ENCODE measurements at places on chromosomes 7 and 10.

GRCh38 chr7:37988721-37989650 lies 68.5 kb downstream of the EPDR1 start:
- DNase-seq, result no peak

- no peak for DNase-seq
Observed at GRCh38 chr10:76436981-76437380, 1005.6 kb downstream of the LRMDA start.

DNA sequence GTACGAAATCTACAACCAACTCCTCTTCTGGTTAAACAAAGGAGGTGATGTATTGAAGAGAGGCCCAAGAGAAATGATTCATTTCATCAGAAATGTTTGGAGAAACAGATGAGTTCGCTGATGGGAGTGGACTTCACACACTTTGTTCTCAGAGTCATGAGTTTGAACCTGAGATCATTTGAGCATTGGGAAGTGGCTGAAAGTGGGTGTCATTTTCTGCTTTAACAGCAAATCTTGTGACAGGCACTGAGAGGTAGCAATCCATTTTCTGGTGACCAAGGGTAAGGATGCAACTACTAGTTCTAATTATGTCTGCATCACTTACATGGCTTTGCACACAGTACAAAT lies 51.4 kb downstream of the RBM20 start:
- no peak for DNase-seq

GRCh38 chr10:73634421-73634820 lies 6.9 kb downstream of the MYOZ1 start:
- no peak for DNase-seq

DNA sequence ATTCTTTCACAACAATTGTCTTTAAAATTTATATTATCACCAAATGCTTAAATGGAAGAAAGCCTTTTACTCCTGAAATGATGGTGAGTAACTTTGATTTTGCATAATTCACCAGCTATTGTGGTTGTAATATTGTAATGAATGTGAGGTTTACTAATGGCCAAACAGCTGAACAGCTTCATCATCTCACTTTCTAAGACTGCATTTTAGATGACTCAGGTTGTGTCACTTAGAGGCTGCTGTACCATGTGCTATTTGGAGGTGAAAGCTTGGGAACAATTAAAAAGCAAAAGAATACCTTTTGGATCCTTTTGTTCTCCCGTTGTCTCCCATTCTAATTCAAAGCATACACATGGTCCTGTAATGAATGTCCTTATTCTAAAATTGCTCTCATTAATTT lies 604.0 kb upstream of the PFKP start:
- peak; percentile 31 for DNase-seq

GRCh38 chr7:42126475-42127231 lies 110.4 kb downstream of the GLI3 start:
- no peak for DNase-seq

DNA sequence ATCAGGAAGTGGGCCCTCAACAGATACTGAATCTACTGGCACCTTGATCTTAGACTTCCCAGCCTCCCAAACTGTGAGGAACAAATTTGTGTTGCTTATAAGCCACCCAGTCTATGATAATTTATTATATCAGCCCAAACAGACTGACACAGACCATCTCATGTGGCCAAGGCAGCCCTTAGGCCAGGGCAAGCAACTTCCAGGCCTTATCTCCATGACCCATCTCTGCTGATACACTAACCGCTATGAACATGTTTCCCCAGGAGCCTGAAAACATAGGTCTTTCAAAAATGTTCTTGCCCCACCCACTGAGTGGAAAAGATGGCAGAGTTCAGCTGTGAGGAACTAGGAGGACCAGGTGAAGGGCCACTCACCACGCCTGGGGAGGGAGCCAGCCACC lies 3.2 kb upstream of the BLOC1S2 start:
- no peak for DNase-seq

All from fibroblast of skin of abdomen (primary cell).